ENCODE measurements at places on chromosomes 1 and 21. TPM values are rescaled to one million over a fixed set of nuclear protein-coding genes. Genes with fewer than 3 reads are reported as not detected.

The CELSR2 gene
- 10.5 TPM for total RNA-seq

DNA sequence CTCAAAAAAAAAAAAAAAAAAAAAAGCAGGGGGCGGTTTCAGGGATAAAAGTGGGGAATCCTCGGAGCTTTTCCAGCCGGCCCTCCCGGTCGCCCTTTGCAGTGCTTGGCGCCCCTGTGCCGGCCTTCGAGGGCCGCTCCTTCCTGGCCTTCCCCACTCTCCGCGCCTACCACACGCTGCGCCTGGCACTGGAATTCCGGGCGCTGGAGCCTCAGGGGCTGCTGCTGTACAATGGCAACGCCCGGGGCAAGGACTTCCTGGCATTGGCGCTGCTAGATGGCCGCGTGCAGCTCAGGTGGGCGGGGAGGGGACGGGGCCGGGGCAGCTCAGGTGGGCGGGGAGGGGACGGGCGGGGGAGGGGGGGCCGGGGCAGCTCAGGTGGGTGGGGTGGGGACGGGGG lies 25.3 kb downstream of the RNF223 start:
- no peaks in the 10 kb centered on the region for H3K4me1 ChIP-seq
- DNase-seq = no peak
- no peaks in the 10 kb centered on the region for H3K27me3 ChIP-seq

DNA sequence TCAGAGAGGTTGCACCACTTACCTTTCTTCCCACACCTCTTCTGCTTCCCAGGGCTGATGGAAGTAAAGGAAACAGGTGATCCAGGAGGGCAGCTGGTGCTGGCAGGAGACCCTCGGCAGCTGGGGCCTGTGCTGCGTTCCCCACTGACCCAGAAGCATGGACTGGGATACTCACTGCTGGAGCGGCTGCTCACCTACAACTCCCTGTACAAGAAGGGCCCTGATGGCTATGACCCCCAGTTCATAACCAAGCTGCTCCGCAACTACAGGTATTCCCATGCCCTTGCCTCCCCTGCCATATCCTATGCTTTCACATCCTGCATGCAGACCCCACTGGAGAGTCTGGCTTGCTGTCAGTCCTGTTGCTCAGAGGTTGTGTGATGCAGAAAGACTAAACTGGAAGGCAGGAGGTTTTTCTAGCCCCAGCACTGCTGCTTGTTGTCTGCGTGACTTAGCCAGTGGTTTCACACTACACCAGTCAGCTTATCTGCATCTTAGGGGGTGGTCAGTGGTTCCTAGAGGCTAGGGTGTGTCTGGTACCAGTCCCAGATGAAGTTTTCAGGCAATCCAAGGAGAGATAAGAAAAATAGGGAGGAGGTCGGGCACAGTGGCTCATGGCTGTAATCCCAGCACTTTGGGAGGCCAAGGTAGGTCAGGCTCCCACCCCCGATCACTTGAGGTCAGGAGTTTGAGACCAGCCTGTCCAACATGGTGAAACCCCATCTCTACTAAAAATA lies 10.2 kb downstream of the RHOC start:
- H3K27ac ChIP-seq = no peak overlapping the region
- H3K27me3 ChIP-seq = no peaks in the 10 kb centered on the region
- no peak for DNase-seq

The CHODL gene
- total RNA-seq = not detected

GRCh38 chr1:63122079-63122478 lies 200.3 kb upstream of the FOXD3 start:
- no peak overlapping the region for H3K4me3 ChIP-seq
- H3K27me3 ChIP-seq = no peaks in the 10 kb centered on the region
- H3K27ac ChIP-seq = no peak overlapping the region

DNA sequence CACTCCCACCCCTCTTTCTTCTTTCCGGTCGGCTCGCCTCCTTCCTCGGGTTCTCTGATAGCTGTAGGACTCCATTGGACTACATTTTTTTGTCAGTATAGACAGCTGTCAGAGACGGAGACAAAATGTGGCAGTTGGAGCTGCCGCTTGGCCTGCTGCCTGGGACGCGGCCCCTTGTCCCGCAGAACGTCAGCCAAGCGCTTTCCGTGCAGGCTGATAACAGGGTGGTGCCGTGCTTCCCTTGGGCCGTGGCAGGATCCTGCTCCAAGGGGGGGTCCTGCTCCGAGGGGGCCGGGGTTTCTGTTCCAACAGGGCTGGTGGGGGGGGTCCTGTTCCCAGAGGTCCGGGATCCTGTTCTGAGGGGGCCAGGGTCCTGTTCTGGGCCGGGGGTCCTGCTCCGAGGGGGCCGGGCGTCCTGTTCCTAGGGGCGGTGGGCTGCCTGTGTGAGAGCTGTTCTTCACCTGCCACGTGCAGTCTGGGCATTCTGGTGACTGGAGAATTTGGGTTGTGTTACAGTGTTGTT lies 4.9 kb downstream of the SKI start:
- peak overlapping the region; percentile 96 for H3K4me3 ChIP-seq
- H3K27ac ChIP-seq = peak overlapping the region; percentile 96
- peaks cover 14% of the 10 kb centered on the region for H3K36me3 ChIP-seq

The RGS4 gene
- 99.0 TPM for total RNA-seq

- no peak overlapping the region for H3K4me3 ChIP-seq
- no peaks in the 10 kb centered on the region for H3K4me1 ChIP-seq
- no peak for DNase-seq
- peaks cover 19% of the 10 kb centered on the region for H3K27me3 ChIP-seq
- no peaks in the 10 kb centered on the region for H3K36me3 ChIP-seq
These were observed 91.1 kb upstream of the CACHD1 start for GRCh38 chr1:64378826-64379225.

DNA sequence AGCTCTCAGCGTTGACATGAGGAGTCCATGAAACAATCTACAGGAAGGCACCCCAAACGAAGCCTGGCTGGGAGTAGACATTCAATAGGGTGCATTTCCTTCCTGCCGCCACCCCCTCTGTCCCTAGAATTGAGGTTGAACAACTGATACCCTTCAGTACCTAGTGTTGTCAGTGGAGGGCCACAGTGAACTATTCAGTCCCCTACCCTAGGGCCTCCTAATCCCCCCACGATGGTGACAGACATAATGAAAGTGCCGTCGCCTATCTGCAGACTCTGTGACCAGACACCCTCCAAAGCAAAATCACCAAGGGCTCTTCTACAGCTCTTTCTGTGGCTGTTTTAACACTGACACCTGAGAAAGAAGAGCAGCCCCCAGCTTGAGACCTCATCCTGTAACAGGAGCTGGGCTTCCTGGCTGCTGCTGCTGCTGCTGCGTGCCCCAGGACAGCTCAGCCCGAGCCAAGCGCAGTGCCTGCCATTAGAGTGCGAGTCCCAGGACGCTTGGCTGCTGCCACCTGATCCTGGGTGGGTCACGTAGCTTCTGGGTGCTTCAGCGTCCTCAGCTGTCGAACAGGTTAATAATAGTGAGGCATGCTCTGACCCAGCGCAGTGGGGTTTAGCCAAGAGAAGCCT lies 183.0 kb downstream of the ZBTB18 start:
- DNase-seq = no peak
- no peak overlapping the region for H3K27ac ChIP-seq
- peaks cover 6% of the 10 kb centered on the region for H3K4me1 ChIP-seq
- H3K36me3 ChIP-seq = no peaks in the 10 kb centered on the region

DNA sequence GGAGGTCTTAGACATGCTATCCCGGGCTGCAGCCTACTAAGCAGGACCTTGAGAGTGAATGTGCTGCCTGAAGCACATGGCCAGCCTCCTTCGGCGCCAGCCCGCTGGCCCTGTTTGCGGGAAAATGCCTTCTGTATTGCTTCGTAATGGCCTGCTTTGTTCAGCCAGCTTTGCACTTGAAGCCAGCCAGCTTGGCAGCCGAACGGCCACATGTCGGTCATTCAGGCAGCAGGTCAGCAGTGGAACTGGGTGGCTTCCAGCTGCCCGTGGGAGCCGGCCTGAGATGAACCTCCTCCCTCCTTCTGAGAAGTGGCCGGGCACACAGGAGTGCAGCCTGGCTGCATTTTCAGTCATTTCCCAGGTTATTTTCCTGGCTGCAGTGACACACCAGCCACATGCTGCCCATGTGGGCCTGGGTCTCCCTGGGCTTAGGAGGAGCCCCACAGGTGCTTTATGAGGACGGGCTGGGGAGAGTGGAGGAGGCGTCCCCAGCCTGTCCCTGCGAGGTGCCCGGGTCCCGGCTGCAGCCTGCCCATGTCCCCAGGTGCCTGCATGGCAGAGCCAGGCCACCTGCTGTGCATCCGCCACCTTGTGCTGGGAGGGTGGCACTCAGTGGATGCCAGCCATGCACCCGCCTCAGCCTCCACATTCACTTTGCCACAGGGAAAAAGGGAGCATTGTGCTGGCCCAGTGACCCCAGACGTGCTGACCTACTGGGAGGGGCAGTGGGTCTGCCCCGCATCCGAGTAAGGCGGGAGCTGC lies 103.5 kb downstream of the SIK1 start:
- no peaks in the 10 kb centered on the region for H3K36me3 ChIP-seq
- peaks cover 30% of the 10 kb centered on the region for H3K4me1 ChIP-seq
- no peak overlapping the region for H3K27ac ChIP-seq
- no peak for DNase-seq
- no peak overlapping the region for H3K4me3 ChIP-seq

- no peaks in the 10 kb centered on the region for H3K4me1 ChIP-seq
- H3K27me3 ChIP-seq = no peaks in the 10 kb centered on the region
- H3K36me3 ChIP-seq = no peaks in the 10 kb centered on the region
- no peak for DNase-seq
- no peak overlapping the region for H3K4me3 ChIP-seq
These were observed 53.5 kb upstream of the TIAM1 start for GRCh38 chr21:31397515-31397926.

DNA sequence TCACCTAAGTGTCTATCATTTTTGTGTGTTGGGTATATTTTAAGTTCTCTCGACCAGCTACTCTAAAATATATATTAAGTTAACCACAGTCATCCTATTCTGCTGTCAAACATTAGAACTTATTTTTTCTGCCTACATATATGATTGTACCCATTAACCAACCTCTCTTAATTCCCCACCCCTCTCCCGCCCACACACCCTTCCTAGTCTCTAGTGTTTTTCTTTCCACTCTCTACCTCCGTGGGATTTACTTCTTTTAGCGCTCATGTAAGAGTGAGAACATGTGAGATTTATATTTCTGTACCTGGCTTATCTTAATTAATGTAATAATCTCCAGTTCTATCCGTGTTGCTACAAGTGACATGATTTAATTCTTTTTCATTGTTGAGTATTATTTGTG lies 26.6 kb downstream of the KCNK2 start:
- peaks cover 9% of the 10 kb centered on the region for H3K4me1 ChIP-seq
- H3K27ac ChIP-seq = no peak overlapping the region
- no peak overlapping the region for H3K4me3 ChIP-seq
- peaks cover 5% of the 10 kb centered on the region for H3K27me3 ChIP-seq
- H3K36me3 ChIP-seq = no peaks in the 10 kb centered on the region
- DNase-seq = no peak

GRCh38 chr1:119865627-119866026 lies 30.7 kb downstream of the ADAM30 start:
- no peak overlapping the region for H3K4me3 ChIP-seq
- H3K27ac ChIP-seq = no peak overlapping the region
- peaks cover 7% of the 10 kb centered on the region for H3K4me1 ChIP-seq
- no peaks in the 10 kb centered on the region for H3K36me3 ChIP-seq

DNA sequence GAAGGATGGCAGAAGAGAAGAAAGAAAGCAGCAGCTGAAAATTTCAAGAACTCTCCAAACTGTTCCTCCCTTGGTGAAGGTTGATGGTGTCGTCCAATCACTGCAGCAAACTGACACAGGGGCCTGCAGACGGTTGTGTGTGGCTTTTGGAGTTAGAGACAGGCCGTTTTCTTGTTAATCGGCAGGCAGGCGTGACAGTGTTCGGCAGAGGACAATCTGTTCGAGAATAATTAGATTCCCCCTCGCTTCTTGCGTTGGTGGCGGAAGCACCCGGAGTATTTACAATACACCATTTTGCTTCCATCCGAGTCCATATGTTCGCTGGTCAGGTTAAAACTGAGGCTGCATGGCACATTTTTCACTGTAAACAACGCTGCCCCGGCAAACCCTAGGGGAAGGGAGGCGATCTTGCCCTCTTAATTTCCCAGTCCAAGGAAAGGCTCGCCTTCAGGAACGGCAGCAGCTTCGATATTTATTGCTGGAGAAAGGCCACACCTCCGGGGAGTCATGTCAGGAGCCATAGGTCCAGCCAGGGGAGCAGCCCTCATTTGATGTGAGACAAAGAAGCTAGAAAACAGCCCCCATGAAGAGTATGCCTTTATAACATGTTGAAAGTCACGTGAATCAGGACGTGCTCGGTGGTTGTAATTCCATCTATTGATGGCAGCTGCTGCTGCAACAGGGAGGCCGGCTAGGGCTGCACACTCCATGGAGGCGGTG lies 360.1 kb downstream of the SMYD3 start:
- no peak overlapping the region for H3K4me3 ChIP-seq
- H3K4me1 ChIP-seq = peaks cover 12% of the 10 kb centered on the region
- no peaks in the 10 kb centered on the region for H3K27me3 ChIP-seq
- DNase-seq = no peak
- H3K27ac ChIP-seq = no peak overlapping the region

DNA sequence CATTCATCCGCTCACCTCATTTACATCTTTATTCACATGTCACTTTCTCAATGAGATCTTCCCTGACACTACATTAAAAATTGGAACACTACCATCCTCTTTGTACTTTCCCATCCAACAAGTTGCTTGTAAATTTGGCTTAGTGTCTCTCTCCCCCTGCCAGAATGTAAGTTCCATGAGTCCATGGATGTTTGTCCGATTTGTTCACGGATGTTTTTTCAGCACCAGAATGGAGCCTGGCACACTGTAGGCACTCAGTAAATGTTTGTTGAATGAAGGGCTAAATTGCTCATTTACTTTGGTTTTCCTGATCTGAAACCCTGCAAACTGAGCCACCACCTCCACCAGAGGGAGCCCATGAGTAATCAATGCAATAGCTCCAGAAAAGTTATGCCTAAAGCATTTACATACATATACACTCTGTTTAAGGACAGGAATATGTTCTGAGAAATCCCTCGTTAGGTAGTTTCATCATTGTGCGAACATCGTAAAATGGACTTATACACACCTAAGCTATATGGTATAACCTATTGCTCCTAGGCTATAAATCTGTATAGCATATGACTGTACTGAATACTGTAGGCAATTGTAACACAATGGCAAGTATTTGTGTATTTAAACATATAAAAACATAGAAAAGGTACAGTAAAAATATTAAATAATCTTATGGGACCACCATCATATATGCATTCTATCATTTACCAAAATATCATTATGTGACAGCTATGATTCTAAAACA lies 2.8 kb upstream of the EYA3 start:
- no peak overlapping the region for H3K27ac ChIP-seq
- peak overlapping the region; percentile 53 for H3K4me3 ChIP-seq
- peaks cover 22% of the 10 kb centered on the region for H3K27me3 ChIP-seq
- H3K36me3 ChIP-seq = no peaks in the 10 kb centered on the region
- peaks cover 18% of the 10 kb centered on the region for H3K4me1 ChIP-seq

The C4BPA gene
- total RNA-seq = not detected

- no peak overlapping the region for H3K27ac ChIP-seq
- peaks cover 3% of the 10 kb centered on the region for H3K4me1 ChIP-seq
These were observed 15.7 kb upstream of the IGSF21 start for GRCh38 chr1:18091660-18092446.

All from osteocyte (in vitro differentiated cells).